ENCODE measurements at places on chromosomes 3 and 15.

GRCh38 chr3:134340982-134341365 lies 33.3 kb downstream of the AMOTL2 start:
- DNase-seq, result no peak

DNA sequence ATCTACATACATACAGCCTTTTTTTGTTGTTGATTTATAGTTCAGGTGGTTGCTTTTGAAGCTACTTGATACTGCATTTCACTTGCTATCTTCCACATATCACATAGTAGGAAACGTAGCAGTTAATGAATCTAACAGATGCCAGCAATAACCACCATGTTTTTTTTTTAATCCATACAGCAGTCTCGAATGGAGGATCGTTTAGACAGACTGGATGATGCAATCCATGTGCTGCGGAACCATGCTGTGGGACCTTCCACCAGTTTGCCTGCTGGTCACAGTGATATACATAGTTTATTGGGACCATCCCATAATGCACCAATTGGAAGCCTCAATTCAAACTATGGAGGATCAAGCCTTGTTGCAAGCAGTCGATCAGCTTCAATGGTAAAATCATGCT lies 123.2 kb upstream of the CGNL1 start:
- no peak for DNase-seq

- DNase-seq, result no peak
These were observed 4.6 kb upstream of the TPRG1 start for GRCh38 chr3:189167027-189167766.

- no peak for DNase-seq
These were observed 78.1 kb downstream of the STT3B start for GRCh38 chr3:31610700-31611275.

DNA sequence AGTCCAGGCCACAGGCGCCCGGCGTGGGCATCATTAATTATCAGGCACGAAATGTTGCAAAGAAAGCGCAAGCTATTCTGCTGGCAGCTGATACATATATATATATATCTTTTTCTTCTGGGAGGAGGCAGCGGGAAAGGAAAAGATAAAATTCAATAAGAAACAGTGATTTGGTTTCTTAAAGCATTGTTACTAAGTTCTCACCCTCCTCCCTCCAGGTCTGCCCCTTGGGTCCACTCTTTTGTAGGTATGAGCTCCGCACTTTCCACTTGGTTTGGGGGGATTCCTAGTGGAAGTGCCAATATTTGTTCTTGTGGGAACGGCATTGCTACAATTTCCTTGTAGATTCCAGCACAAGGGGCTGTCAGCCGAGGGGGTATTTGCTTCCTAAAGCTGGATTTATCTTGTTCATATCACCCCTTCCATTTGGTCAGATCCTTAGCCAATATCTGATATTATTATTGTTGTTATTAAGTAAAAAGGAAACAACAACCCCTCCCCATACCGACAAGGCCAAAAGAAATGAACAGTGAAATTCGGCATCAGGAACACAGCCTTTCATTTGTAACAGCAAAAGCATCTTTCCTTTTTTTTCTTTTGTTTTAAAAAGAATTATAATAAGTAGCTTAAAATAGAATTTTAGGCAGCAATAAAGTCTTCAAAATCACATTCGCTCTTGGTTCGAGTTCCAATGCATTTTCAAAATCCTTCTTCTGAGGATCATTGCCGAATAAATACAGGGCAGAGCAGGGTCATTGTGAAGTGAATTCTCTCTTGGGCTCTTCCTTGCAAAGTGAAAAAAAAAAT lies 15.6 kb downstream of the ZIC1 start:
- DNase-seq, result no peak

DNA sequence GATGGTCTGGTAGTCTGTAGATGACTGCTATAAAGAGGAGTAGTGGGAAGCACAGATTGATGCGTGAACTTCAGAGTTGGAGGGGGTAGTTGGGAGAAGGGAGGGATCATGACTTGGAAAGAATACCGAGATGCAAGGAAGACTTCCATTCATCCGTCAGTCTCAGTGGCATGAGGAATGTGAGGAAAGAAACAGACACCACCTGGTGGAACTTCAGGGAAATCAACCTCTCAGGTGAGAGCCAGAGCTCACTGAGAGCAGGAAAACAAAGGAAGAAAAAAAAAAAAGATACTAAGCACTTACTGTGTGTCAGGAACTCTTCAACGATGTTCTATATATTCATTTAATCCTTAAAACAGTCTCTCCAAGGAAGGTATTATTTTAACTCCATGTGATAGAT lies 172.4 kb downstream of the OXSM start:
- no peak for DNase-seq

DNA sequence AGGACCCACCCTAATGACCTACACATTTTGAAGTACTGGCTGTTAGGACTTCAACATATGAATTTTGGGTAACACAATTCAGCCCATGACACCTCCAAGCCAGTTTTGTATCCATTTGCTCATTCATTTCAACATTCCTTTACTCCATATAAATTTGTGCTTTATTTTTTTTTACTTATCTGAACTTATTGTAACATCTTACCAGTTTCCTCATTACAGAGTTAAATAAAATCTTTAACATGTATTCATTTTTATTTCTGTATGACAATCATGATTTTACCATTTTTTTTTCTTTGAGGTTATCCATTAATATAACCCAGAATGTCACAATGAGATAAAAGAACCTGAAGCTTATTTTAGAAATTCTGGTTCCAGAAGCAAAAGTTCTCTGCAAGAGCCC lies 48.0 kb upstream of the ATP1B3 start:
- no peak for DNase-seq

DNA sequence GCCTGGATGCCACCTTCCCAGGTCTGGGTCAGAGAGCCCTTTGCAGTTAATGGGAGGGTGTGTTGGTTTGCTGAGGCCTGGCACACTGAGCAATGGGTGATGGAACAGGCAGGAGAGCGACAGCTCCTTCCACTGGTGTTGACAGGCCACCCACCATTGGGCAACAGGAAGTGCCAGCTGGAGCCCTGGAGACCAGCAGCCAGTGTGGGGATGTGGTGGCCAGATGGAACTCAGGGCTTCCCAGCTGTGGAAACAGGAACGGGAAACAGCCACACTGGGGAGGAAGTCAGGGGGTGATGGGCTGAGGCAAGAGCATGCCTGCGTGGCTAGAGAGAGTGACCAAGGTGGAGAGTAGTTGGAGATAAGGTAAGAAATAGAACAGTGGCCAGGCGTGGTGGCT lies 9.3 kb downstream of the PSTPIP1 start:
- DNase-seq, result no peak

GRCh38 chr3:66302288-66302687 lies 81.5 kb downstream of the SLC25A26 start:
- DNase-seq, result no peak

GRCh38 chr3:24598695-24599470 lies 104.2 kb upstream of the THRB start:
- no peak for DNase-seq

- no peak for DNase-seq
These were observed 1.5 kb downstream of the ATP8B4 start for GRCh38 chr15:50117431-50118027.

GRCh38 chr3:134988666-134989065 lies 193.6 kb downstream of the EPHB1 start:
- DNase-seq, result no peak

GRCh38 chr3:129176051-129176450 lies 7.6 kb downstream of the CNBP start:
- no peak for DNase-seq

GRCh38 chr3:30498587-30498967 lies 107.8 kb upstream of the TGFBR2 start:
- DNase-seq, result no peak

GRCh38 chr15:41205315-41205714 lies 25.2 kb downstream of the EXD1 start:
- no peak for DNase-seq

- DNase-seq, result no peak
These were observed 54.5 kb upstream of the DCBLD2 start for GRCh38 chr3:98956008-98956407.

DNA sequence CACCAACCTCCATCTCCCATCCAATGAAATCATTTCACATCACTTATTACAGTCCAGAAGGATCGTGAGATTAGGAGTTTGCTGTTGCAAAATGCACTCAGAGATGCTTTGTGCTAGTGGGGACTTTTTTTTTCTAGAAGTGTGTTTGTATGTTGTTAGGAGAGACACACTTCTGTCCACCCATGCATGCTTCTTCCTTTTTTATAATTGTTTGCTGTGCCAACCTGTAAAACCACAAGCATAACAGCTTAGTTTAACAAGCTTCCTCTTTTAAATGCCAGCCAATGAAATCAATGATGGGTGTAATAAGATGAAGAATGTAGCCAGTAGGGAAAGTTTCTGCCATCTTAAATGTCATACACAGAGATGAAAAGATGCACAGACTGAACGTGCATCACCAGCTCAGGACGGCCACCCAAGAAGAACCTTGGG lies 305.6 kb upstream of the STT3B start:
- DNase-seq, result no peak

DNA sequence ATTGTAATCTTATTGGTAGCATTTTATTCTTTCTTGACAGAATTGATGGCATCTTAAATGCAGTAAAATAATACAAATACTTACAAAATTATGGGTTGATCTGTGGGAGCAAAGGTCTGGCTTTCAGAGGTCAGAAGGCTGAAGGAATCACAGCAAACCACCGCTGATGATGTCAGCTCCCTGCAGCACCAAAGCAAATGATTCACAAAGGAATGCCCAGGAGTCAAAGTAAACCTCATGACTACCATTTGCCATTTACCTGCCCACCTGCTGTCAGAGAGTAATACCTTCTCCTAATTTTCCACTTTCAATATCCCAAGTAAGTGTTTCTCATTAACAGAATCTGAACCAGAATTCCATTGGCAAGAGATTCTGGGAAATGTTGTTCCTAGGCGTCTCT lies 46.1 kb downstream of the CPA3 start:
- DNase-seq, result no peak

GRCh38 chr3:112247900-112248299 lies 46.1 kb downstream of the SLC9C1 start:
- no peak for DNase-seq

- no peak for DNase-seq
These were observed 9.1 kb upstream of the SKIC8 start for GRCh38 chr15:78308422-78309032.

DNA sequence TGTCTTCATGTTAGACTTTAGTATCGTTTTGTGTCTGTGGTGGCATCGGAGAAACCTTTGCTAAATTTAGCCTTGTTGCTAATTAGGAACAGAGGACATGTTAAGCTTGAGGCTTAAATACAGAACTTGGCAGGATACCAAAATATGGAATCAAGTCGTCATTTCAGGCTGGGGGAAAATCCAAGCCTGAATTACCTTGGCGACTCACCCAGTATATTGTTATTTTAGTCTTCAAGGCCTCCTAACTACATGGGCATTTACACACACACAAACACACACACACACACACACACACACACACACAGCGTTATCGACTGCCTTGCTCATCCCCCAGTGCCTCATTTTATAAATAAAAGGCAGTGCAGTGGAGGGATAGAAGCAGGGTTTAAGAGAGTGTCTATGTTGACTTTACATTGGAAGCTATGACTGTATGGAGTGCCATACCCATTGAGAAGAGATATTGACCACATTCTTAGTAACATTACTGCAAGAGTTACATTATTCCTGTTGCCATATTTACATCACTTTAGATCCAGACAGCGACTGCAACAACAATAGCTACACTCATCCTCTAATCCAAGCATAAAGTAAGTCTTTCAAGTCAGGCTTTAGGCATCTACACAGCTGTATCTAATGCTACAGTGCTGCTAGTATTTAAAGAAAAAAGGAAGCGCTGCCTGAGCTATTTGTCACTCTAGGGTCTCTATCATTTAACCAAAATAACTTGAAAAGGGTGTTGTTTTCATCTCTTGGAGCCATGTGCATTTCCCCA lies 210.8 kb upstream of the SEMA6D start:
- no peak for DNase-seq

- DNase-seq, result no peak
These were observed 704.7 kb upstream of the ARPP21 start for GRCh38 chr3:34934660-34935059.

DNA sequence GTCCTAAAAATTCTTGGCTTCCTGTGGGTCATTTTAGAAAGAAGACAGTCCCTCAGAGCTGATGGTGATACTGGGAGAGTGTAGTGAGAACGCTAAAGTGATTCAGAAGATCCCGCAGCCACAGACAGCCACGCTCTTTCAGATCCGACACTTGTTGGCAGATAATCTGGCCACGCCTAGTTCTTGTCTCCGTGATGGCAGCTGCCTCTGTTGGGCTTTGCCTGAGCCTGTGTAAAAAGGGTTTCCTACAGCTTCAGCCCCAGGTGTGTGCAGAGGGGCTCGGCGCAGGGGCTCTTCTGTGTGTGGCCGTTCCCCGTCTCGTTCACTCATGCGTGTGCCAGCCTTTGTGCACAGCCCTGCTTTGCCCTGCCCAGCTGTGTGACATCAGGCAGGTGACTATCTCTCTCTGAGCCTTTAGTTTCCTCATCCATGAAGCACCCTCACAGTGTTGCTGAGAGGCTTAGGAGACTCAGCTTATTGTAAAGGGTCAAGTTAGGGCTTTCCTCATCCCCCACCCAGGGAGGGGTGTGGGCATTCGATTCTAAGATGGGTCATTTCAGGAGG lies 6.3 kb downstream of the IRAK2 start:
- no peak for DNase-seq

DNA sequence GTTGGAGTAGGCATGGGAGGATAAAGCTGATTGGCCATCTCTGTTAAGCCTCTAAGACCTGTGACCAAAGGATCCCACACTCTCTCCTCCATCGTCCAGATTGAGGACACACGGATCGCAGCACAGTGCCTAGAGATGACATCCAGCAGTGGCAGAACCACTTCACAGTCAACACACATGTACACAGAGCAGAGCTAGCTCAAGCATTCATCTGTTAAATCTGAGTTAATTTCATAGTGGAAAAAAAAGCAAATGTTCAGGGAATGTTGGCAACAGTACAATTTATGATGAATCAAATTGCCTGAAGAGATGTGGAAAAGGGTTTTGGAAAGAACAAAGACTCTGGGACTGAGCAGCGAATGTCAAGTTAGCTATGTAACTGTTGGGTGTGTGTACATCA lies 108.1 kb upstream of the PLAAT1 start:
- no peak for DNase-seq

DNA sequence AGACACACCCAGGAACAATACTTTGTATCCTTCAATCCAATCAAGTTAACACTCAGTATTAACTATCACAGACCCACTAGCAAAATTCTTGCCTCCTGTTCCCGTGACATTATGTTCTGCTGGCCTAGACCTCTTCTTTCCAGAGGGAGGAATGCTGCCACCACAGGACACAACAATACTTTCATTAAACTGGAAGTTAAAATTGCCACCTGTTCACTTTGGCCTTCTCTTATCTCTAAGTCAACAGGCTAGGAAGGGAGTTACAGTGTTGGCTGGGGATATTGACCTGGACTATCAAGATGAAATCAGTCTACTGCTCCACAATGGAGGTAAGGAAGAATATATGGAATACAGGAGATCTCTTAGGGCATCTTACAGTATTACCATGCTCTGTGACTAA lies 1000.4 kb upstream of the GBE1 start:
- no peak for DNase-seq

DNA sequence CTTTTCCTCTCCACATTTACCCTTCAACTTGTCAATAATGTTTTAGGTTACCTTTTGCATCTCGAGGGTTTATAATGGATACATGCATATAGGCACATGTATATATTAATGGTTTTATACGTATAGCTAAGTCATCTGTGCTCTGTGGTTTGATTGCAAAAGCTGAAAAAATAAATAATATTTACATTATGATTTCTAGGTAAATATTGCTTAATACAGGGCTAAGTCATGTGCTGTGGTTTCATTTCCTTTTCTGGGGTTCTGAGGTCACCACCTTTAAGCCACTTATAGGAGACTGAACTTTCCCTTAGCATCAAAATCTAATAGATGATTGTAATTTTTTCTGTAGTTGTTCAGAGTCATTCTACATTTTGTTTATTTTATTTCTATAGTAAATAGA lies 33.1 kb downstream of the LPP start:
- no peak for DNase-seq

All from activated CD8-positive, alpha-beta memory T cell treated with anti-CD3 and anti-CD28 coated beads for 1 hour (primary cell).